ENCODE measurements at places on chromosomes 7 and 10. TPM values are rescaled to one million over a fixed set of nuclear protein-coding genes. Genes with fewer than 3 reads are reported as not detected.

The FGL2 gene
- 14.0 TPM for total RNA-seq

DNA sequence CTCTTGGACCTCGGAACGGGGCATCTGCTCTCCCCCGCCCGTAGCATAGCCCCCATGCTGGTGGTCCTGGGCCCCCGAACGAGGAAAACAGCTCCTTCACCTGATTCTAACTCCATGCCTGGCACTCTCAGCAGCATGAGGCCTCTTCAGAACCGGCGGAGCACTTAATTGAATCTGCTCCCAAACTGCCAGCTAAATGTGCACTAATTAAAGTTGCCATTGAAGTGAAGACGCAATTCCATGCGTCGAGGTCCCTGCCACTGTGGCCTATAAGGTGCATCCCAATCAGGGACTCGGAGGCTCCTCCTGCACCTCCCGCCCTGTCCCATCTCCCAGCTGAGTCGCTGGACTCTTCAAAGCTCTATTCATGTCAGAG, 41.3 kb upstream of the ADGRA1 start:
- DNase-seq = no peak

DNA sequence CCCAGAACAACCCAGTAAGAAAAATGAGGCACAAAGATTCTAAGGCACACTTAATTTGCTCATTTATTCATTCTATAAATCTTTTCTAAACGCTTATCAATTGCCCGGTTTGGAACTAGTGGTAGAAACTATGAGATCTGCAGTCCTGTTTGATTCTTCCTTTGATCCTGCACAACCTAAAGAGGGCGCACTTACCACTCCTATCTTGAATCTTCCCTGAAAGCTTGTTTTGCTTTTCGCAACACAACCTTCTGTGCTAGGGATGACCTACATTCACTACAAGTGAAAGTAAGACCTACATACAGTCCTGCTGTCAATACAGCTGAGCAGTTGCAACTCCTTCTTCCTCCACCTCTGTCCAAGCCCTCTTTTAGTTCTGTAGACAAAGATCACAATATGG, 12.6 kb upstream of the ARL4A start:
- no peak for DNase-seq

DNA sequence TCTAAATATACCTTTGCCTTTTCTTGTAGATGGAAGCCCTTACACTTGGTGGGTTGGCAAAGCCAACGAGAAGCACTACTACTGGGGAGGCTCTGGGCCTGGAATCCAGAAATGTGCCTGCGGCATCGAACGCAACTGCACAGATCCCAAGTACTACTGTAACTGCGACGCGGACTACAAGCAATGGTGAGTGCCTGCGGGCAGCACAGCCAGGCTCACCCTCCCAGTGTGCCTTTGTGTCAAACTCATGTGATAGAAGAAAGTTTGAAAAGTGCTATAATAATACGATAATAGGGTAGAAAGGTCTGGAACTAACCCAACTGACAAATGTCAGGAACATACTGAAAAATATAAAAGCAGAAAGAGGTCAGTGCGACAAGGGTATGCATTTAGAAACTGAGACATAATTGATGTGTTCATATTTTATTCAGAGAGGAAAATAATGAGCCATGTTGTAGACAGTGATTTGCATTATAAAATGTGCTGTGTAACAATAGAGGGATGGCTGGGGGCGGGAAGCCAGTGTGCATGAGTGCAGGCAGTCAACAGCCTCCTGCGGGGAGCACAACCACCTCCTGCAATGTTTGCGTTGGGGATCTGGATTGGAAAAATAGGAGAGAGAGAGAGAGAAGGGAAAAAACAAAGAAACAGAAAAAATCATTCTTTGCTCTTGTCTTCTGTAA, 686.9 kb upstream of the C7orf33 start:
- DNase-seq = no peak

DNA sequence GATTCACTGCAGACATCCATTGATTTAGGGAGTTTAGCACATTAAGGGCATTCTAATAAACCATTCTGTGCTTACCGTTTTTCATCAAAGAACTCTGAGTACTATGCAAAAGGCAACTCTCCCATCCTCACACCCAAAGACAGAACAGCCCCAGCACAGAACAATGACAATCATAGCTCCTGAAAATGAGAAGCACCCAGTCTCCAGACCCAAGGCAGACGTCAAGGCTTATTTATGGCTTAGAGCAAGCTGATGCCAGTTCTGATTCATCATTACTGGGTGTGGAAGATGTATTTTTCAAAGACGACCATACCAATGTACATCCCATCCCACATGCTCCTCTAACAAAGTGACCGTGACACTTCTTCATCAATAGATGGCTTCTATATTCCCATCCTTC, 67.6 kb downstream of the OSBPL3 start:
- DNase-seq = no peak

- DNase-seq = no peak
Measured at GRCh38 chr10:11546581-11546980, 64.9 kb downstream of the USP6NL start.

All from uterus (tissue), 4 donors.